ENCODE measurements at places on chromosomes 11 and 22. TPM values are rescaled to one million over a fixed set of nuclear protein-coding genes. Genes with fewer than 3 reads are reported as not detected.

The FUT4 gene
- total RNA-seq = 2.8 TPM

The OR8G5 gene
- not detected for total RNA-seq

The OR6M1 gene
- total RNA-seq = not detected

The CELSR1 gene
- total RNA-seq = 27.9 TPM

The OR4D5 gene
- total RNA-seq = not detected

The TRIM48 gene
- total RNA-seq = not detected

The IL18 gene
- total RNA-seq = 107 TPM

The DDX25 gene
- total RNA-seq = not detected

The AQP11 gene
- total RNA-seq = 2.0 TPM

The XKR3 gene
- not detected for total RNA-seq

The ZNF215 gene
- 0.95 TPM for total RNA-seq

The SMARCB1 gene
- 50.7 TPM for total RNA-seq
